WERI-Rb-1 (cell line): ENCODE measurements at places on chromosomes 2 and 18.
A peak's percentile ranks its signal among the peaks of the same experiment; 100 is the strongest.

GRCh38 chr2:101814752-101815151 is 117.2 kb downstream of the MAP4K4 start:
- no peak for DNase-seq

DNA sequence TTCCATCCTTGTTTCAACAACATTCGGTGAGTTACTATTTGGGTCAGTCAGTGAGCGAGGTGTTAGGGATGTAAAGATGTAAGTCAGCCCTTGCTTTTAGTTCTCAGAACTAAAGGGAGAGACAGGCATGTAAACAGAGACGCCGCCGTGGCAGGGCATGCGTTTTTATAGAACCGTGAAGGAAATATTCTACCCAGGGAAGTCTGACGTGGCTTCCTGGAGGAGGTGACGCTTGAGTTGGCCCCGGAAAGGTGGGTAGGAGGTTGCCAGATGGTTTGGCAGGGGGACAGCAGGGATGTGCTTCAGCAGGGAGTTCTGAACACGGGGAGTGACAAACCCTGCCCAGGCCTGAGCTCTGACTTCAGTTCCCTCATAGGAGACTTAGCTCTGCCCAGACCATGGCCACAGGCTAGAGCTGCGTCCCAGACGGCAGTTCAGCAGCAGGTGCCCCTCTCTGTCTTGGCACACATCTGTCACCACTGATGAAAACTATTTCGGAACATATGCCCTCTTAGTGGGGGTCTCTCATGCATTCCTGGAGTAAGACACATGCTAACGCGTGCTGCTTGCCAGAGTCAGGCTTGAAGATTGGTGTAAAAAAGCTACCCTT is 23.4 kb upstream of the RPL31 start:
- no peak for DNase-seq

- DNase-seq, result peak; percentile 82
These were observed 17.0 kb upstream of the NFATC1 start for GRCh38 chr18:79378536-79379250.

DNA sequence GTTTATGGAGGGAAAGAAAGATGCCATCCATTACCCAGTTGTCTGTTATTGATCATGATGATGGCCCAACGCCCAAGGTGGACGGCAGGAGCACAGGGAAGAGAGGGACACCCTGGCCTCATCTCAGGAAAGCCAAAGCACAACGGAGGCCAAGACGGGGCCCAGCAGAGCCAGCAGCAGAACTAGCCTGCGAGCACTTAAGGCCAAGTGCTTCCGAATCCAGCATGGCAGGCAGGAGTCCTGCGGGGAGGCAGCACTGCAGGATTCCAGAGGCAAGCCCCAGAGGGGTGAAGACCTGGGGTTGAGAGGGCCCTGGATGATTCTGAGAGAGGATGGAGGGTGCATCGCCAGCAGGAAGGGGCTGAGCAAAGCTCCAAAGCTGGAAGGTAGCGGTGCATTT is 28.3 kb upstream of the KLHL29 start:
- DNase-seq, result no peak

GRCh38 chr2:238908960-238909951 is 61.4 kb downstream of the TWIST2 start:
- DNase-seq, result no peak
